ENCODE measurements at places on chromosomes 6 and 20. TPM values are rescaled to one million over a fixed set of nuclear protein-coding genes. Genes with fewer than 3 reads are reported as not detected.

RPL10A gene
- 1,744 TPM for total RNA-seq

C20orf141 gene
- total RNA-seq = not detected

DOK5 gene
- total RNA-seq = not detected

TMC2 gene
- total RNA-seq = not detected

ZSCAN16 gene
- total RNA-seq = 10.5 TPM

DEFB114 gene
- total RNA-seq = not detected

F13A1 gene
- total RNA-seq = not detected

SLPI gene
- total RNA-seq = 0.39 TPM

GRM1 gene
- total RNA-seq = 0.13 TPM

- no peak for DNase-seq
These were observed 19.2 kb downstream of the KLHL32 start for GRCh38 chr6:96943555-96944215.

- DNase-seq = no peak
These were observed 5.6 kb upstream of the BEND6 start for GRCh38 chr6:56949265-56949664.

DNA sequence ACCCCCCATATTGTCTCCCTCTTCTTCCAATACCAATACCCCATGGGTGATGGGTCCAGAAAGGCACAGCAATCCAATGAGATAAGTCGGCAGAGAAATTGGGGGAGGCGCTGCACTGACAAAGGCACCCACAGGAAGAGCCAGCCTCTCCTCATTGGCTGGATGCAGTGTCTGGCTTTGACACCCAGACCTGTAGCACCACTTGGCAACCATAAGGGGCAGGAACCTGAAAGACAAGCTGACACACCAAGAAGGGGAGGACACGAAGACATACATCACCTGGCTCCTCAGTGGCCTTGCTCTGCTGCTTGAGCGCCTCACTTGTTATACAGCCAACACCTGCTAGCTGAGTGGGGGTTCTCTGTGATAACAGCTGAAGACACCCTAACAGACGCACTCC lies 19.4 kb upstream of the SLC4A11 start:
- no peak for DNase-seq

GRCh38 chr20:56933331-56933698 lies 304.2 kb downstream of the TFAP2C start:
- DNase-seq = no peak

- no peak for DNase-seq
These were observed 84.5 kb downstream of the MAP3K7 start for GRCh38 chr6:90502381-90502780.

DNA sequence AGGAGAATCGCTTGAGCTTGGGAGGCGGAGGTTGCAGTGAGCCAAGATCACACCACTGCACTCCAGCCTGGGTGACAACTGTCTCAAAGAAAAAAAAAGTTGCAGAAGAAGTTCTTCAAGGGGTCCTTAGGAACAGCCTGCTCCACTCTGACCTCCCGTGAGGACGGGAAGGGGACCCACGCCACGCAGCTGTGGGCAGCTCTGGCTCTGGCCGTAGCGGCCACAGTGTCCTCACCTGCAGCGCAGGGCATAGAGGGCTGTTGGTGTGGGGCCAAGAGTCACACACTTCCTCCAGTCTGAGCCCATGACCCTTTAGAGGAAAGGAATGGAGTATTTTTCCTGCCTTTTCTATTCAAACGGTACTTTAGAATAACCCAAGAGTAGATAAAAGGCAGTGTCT lies 5.4 kb downstream of the NTSR1 start:
- DNase-seq = no peak

- DNase-seq = no peak
These were observed 8.7 kb downstream of the CST4 start for GRCh38 chr20:23680146-23680545.

GRCh38 chr6:110331816-110332215 lies 26.3 kb downstream of the METTL24 start:
- no peak for DNase-seq
